ENCODE measurements at places on chromosomes 16 and 17.

- H3K27ac ChIP-seq, result no peak overlapping the region
- no peak overlapping the region for H3K4me3 ChIP-seq
- H3K36me3 ChIP-seq, result no peaks in the 10 kb centered on the region
- peaks cover under 1% of the 10 kb centered on the region for H3K4me1 ChIP-seq
Observed at GRCh38 chr17:74290340-74290739, 16.3 kb downstream of the DNAI2 start.

GRCh38 chr17:9432934-9433421, 142.6 kb downstream of the STX8 start:
- H3K4me3 ChIP-seq, result no peak overlapping the region
- H3K4me1 ChIP-seq, result peaks cover 23% of the 10 kb centered on the region
- H3K36me3 ChIP-seq, result no peaks in the 10 kb centered on the region
- peak overlapping the region; percentile 71 for H3K27ac ChIP-seq
- peak; percentile 34 for DNase-seq

GRCh38 chr16:68105611-68106010, 20.4 kb downstream of the NFATC3 start:
- no peaks in the 10 kb centered on the region for H3K36me3 ChIP-seq
- no peak for DNase-seq
- no peaks in the 10 kb centered on the region for H3K4me1 ChIP-seq
- no peak overlapping the region for H3K27ac ChIP-seq
- no peak overlapping the region for H3K4me3 ChIP-seq

DNA sequence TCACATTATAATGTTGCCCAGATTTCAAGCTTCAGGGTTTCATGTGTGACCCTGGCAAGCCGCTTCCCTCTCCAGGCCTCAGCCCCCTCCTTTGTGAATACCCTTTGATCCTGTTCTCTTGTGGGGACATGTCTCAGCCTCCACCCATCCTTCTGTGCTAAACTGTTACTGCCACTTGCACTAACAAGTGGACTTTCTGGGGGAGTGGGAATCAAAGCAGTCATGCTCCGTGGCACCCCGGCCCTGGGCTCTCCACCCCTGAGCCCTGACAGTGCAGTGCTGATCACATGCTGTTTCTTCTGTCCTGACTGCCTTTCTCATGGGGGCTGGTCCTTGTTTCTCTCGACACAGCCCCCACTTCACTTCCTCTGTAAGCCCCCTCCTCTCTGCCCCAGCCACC, 9.7 kb upstream of the DCAF7 start:
- peaks cover 31% of the 10 kb centered on the region for H3K27me3 ChIP-seq
- H3K36me3 ChIP-seq, result no peaks in the 10 kb centered on the region
- H3K4me3 ChIP-seq, result no peak overlapping the region
- peaks cover 10% of the 10 kb centered on the region for H3K4me1 ChIP-seq
- no peak for DNase-seq

- peaks cover 65% of the 10 kb centered on the region for H3K36me3 ChIP-seq
- peaks cover 48% of the 10 kb centered on the region for H3K4me1 ChIP-seq
- peak overlapping the region; percentile 8 for H3K4me3 ChIP-seq
- H3K27me3 ChIP-seq, result no peaks in the 10 kb centered on the region
- DNase-seq, result peak; percentile 64
- H3K27ac ChIP-seq, result peak overlapping the region; percentile 91
Observed at GRCh38 chr17:50102164-50102991, 7.2 kb downstream of the PDK2 start.

- H3K4me3 ChIP-seq, result no peak overlapping the region
- H3K27ac ChIP-seq, result peak overlapping the region; percentile 85
- H3K36me3 ChIP-seq, result peaks cover 4% of the 10 kb centered on the region
- no peaks in the 10 kb centered on the region for H3K27me3 ChIP-seq
- peak; percentile 63 for DNase-seq
- peaks cover 29% of the 10 kb centered on the region for H3K4me1 ChIP-seq
Observed at GRCh38 chr17:42429726-42430447, 6.8 kb upstream of the CAVIN1 start.

GRCh38 chr16:77759821-77760220, 28.5 kb upstream of the VAT1L start:
- H3K27me3 ChIP-seq, result no peaks in the 10 kb centered on the region
- no peak overlapping the region for H3K4me3 ChIP-seq
- no peak for DNase-seq
- H3K36me3 ChIP-seq, result no peaks in the 10 kb centered on the region
- no peak overlapping the region for H3K27ac ChIP-seq
- no peaks in the 10 kb centered on the region for H3K4me1 ChIP-seq

GRCh38 chr17:79114458-79115301, 40.1 kb downstream of the ENGASE start:
- H3K27ac ChIP-seq, result peak overlapping the region; percentile 13
- peak; percentile 71 for DNase-seq
- peaks cover 41% of the 10 kb centered on the region for H3K27me3 ChIP-seq
- no peak overlapping the region for H3K4me3 ChIP-seq
- peaks cover 27% of the 10 kb centered on the region for H3K4me1 ChIP-seq

DNA sequence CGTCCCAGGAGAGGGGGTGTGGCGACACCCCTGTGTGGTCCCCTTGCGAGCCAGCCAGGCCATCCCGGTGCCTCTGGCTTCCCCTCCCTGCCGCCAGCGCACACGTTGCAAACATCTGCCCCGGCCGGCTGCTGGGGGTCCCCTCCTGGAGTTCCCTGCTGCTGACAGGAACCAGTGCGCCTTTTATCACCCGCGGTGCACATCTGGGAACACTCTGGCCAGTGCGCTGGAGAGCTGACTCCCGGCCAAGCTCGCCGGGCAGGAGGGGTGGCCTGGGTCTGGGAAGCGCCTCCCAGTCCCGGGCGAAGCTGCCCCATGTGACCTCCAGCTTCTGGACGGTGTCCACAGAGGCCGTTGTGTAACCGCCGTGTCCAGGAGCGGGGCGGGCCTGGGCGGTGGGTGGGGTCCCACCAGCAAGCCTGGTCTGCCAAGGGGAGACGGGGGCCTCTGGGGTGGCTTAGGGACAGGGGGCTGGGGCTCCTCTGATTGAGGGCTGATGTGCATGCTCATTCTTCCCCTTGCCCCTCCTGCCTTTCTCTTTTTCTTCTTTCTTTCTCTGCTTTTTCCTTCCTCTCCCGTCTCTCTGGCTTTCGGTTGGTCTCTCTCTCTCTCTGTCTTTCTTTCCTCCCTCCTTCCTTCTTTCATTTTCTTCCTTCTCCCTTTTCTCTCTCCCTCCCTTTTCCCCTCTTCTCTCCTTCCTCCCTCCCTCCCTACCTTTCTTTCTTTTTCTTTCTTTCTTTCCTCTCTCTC, 25.2 kb upstream of the CIBAR2 start:
- no peaks in the 10 kb centered on the region for H3K36me3 ChIP-seq
- peak; percentile 95 for DNase-seq
- no peaks in the 10 kb centered on the region for H3K27me3 ChIP-seq
- H3K27ac ChIP-seq, result peak overlapping the region; percentile 91
- peak overlapping the region; percentile 8 for H3K4me3 ChIP-seq

All from muscle of leg (tissue), 16 donors.